ENCODE measurements at places on chromosomes 6 and 20. TPM values are rescaled to one million over a fixed set of nuclear protein-coding genes. Genes with fewer than 3 reads are reported as not detected.

GRCh38 chr20:3766422-3767109, 987 bp downstream of the ADISSP start:
- DNase-seq: no peak
- H3K27me3 ChIP-seq: peaks cover 16% of the 10 kb centered on the region
- H3K36me3 ChIP-seq: no peaks in the 10 kb centered on the region
- H3K4me1 ChIP-seq: peaks cover 8% of the 10 kb centered on the region
- no peak overlapping the region for H3K27ac ChIP-seq

DNA sequence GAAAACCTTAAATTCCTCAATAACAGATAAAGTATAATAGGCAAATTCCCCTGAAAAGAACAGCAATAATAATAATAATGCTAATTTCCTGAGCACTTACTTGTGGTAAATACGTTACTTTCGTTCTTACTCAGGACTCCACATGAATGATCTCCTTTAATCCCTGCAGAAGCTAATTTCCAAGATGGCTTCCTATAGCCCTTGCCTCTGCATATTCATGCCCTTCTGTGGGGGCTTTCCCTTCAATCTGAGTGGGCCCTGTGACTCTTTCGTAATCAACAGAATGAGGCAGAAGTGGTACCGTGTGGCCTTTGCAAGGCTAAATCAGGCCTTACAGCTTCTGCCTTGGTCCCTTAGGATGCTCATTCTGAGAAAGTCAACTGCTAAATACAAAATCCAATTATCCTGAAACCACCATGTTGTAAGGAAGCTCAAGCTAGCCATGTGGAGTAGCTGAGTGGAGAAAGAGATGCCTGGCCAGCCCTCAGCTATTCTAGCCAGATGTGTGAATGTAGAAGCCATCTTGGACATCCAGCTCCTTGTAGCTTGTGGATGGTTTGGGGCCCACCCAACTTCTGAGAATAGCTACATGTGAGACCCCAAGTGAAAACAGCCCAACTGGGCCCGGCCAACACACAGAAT, 50.5 kb downstream of the MCUR1 start:
- no peak overlapping the region for H3K27ac ChIP-seq
- peaks cover 10% of the 10 kb centered on the region for H3K4me1 ChIP-seq

DNA sequence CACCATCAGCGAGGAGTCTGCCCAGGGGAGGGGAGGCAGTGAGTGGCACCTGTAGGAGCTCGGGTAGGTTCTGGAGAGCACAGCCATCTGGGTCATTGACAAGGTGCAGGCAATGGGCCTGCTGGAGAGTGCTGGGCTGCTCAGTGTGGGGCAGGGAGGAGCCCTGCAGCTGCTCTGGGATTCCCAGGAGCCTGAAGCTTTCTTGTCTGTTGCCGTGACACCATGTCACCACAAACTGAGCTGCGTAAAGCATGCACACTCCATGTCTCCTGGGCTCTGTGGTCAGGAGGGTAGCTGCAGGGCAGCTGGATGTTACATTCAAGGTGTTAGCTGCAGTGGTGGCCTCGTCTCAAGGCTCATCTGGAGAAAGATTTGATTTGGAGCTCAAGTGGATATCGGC, 4.5 kb upstream of the SLC22A1 start:
- H3K4me3 ChIP-seq: no peak overlapping the region
- no peak for DNase-seq
- H3K27me3 ChIP-seq: no peaks in the 10 kb centered on the region
- H3K36me3 ChIP-seq: peaks cover 27% of the 10 kb centered on the region
- peaks cover 8% of the 10 kb centered on the region for H3K4me1 ChIP-seq

GRCh38 chr6:80134065-80134464, 27.6 kb downstream of the BCKDHB start:
- H3K4me3 ChIP-seq: no peak overlapping the region
- peaks cover 25% of the 10 kb centered on the region for H3K36me3 ChIP-seq
- DNase-seq: no peak

C6orf15 gene
- total RNA-seq: not detected

DNA sequence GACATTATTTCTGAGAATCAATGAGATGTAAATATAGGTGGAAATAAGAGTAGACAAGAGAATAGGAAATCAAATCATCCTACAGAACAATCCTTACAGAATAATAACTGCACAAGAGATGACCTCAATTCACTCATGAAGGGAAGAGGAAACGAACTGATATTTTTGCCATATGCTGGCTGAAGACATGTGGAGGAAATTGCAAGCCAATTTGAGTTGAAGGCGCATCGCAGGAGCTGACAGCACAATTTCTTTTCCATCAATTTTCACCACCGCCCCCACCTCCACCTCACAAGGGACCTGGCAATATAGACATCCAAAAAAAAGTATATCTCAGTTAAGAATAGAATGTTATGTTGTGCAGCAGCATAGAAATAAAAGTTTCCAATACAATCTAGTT, 20.3 kb downstream of the CITED2 start:
- H3K36me3 ChIP-seq: no peaks in the 10 kb centered on the region
- H3K4me3 ChIP-seq: no peak overlapping the region
- peaks cover 8% of the 10 kb centered on the region for H3K4me1 ChIP-seq
- no peak for DNase-seq
- H3K27me3 ChIP-seq: no peaks in the 10 kb centered on the region
- H3K27ac ChIP-seq: no peak overlapping the region

DNA sequence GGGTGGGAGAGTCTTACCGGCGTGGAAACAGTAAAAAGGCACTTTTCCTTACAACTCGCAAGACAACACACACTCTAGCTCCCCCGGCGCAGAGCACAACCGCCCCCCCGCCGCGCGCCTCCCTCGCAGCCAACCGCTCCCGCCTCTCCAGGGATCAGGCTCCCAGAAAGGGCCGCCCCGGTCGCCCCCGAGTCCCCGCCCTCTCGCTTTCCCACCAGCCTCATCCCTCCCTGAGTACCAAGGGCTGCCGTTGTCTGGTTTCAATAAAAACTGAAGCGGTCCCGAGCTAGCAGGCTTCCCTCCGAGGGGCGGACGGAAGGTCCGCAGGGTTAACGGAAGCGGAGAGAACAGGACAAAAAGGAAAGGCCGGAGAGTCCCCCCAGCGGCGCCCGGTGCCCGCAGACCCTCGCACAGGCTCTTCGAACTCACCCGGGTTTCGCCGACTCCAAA, 804 bp downstream of the ELOVL5 start:
- H3K27ac ChIP-seq: peak overlapping the region; percentile 92
- peak; percentile 42 for DNase-seq
- peak overlapping the region; percentile 87 for H3K4me3 ChIP-seq
- H3K36me3 ChIP-seq: peaks cover 3% of the 10 kb centered on the region
- H3K4me1 ChIP-seq: peaks cover 12% of the 10 kb centered on the region

GRCh38 chr6:167750956-167751358, 75.8 kb upstream of the AFDN start:
- no peaks in the 10 kb centered on the region for H3K27me3 ChIP-seq
- peak; percentile 56 for DNase-seq
- peak overlapping the region; percentile 94 for H3K27ac ChIP-seq
- no peak overlapping the region for H3K4me3 ChIP-seq
- peaks cover 2% of the 10 kb centered on the region for H3K36me3 ChIP-seq
- H3K4me1 ChIP-seq: peaks cover 46% of the 10 kb centered on the region

- no peaks in the 10 kb centered on the region for H3K27me3 ChIP-seq
- no peaks in the 10 kb centered on the region for H3K36me3 ChIP-seq
- peaks cover 4% of the 10 kb centered on the region for H3K4me1 ChIP-seq
These were observed 14.8 kb downstream of the PMEPA1 start for GRCh38 chr20:57695012-57695411.

ELMO2 gene
- total RNA-seq: 79.6 TPM

GRCh38 chr20:35663516-35664465, 909 bp downstream of the CPNE1 start:
- H3K27me3 ChIP-seq: no peaks in the 10 kb centered on the region
- H3K4me3 ChIP-seq: peak overlapping the region; percentile 96
- peak overlapping the region; percentile 99 for H3K27ac ChIP-seq
- peak; percentile 10 for DNase-seq
- peaks cover under 1% of the 10 kb centered on the region for H3K36me3 ChIP-seq

DNA sequence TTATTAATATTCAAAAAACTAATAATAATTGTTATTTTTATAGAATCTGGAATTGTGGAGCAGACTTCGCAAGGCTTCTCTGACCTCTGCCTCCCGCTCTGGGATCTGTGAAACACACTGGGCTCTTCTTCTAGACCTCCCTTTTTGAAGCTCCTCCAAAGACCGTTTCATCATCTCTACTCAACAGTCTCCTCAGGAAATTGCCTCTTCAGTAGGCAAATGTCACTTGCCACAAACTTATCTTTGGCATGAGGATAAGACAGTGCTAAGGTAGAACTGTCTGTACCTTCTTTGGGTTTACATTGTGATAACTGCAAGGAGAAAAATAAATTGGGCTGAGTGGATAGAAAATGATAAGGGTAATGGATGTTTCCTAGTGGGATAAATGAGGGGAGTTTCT, 2.3 kb upstream of the MAS1L start:
- H3K4me3 ChIP-seq: no peak overlapping the region
- no peak overlapping the region for H3K27ac ChIP-seq
- no peak for DNase-seq
- no peaks in the 10 kb centered on the region for H3K36me3 ChIP-seq
- no peaks in the 10 kb centered on the region for H3K4me1 ChIP-seq
- peaks cover 10% of the 10 kb centered on the region for H3K27me3 ChIP-seq

CCR6 gene
- total RNA-seq: not detected

CST5 gene
- not detected for total RNA-seq

DNA sequence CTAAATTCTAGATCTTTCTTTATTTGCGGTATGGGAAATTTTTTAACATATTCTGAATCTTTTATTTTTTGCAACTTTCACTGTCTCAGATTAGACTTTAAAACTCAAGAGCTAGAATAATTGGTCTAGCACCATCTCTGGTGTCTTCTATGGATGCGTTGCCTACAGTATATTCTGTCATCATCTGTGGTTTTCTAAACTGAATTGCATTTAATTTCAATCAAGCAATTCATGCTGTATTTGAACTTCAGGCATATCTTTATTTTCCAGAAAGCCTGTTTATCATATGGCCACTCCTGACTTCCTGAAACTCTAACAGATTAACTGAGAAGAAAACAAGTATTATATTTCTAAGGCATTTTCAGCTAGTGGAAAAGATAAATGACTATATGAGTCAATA, 281.6 kb downstream of the PLCB1 start:
- peaks cover 11% of the 10 kb centered on the region for H3K4me1 ChIP-seq
- no peak overlapping the region for H3K4me3 ChIP-seq
- H3K27me3 ChIP-seq: no peaks in the 10 kb centered on the region
- no peaks in the 10 kb centered on the region for H3K36me3 ChIP-seq
- H3K27ac ChIP-seq: no peak overlapping the region

DNA sequence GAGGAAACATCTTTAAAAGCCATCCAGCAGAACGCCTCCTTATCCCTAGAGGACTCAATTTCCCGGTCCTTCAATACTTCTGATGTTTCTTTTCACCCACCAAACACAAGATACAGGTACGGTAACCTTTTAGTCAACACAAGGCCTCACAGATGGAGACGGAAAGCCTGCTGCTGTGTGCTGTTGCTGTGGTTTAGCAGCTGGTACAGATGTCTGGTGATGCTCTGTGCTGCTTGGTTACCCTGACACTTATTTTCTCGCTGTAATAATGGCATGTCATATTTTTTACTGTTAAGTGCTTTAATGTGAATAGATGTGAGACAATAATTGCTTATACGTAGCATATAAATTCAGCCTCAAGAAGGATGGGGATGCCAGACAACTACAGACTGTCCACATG, 25.3 kb downstream of the GMDS start:
- H3K36me3 ChIP-seq: no peaks in the 10 kb centered on the region
- no peak overlapping the region for H3K4me3 ChIP-seq
- peak overlapping the region; percentile 18 for H3K27ac ChIP-seq
- no peaks in the 10 kb centered on the region for H3K27me3 ChIP-seq
- H3K4me1 ChIP-seq: peaks cover 12% of the 10 kb centered on the region

- no peaks in the 10 kb centered on the region for H3K36me3 ChIP-seq
- H3K4me3 ChIP-seq: no peak overlapping the region
- H3K27ac ChIP-seq: peak overlapping the region; percentile 33
- H3K27me3 ChIP-seq: peaks cover 29% of the 10 kb centered on the region
- H3K4me1 ChIP-seq: no peaks in the 10 kb centered on the region
These were observed 267.1 kb downstream of the ERMARD start for GRCh38 chr6:170018422-170018935.

DNA sequence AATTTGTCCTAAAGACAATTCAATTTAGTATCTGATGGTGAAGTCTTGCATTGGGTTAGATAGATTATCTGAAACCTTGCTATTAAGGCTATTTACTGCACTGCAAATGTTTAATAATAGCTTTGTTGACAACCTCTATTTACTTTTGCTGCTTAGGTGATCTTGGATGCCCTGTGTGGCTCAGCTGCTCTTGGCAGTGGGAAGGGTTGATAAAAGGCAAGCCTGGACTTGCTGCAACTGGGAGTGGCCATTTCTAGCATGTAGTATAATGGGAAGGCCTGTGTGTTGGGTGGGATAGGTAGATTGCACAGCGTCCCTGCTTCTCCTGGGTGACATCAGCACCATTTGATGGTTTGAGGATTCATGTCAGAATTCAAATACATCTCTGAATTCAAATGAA, 49.1 kb downstream of the ARMC2 start:
- H3K4me3 ChIP-seq: no peak overlapping the region
- H3K27me3 ChIP-seq: peaks cover 54% of the 10 kb centered on the region
- H3K4me1 ChIP-seq: peaks cover 3% of the 10 kb centered on the region

LRRC1 gene
- total RNA-seq: 36.2 TPM

DNA sequence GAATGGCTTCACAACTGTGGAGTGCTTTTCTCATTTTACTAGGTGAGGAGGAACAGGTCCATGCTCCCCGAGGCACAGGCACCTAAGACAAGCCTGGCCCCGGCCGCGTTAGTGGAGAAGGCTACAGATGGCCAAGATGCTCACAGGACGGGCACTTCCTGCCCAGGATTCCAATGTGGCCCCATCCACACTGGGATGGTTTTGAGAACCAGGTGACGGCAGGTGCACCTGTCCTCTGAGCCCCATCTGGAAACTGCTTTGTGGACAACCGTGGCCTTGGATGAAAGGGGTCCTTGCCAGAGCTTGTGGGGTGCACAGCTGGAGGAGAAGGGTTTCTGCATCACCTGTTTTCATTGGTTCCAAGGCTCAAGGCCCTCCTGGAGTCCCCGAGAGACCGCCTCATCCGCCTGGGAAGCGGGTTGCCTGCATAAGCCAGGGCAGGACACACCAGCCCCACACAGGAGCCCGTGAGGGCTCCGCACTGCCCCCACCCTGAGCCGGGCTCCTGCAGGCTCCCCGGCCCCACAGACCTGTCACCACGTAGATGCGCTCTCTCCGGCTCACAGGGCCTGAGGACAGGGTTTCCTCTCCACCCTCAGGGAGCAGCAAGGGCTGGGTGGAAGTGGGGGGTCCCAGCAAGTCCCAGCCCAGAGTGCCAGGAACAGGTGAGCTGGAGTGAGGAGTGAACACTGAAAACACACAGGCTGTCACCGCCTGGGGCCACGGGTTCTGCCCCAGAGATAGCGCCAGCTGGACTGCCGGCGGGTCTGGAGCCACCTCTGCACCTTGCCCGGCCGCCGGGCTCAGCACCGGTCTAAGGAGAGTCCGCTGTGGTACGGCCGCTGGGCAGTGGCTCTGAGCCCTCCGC, 18.3 kb downstream of the NTSR1 start:
- no peak overlapping the region for H3K27ac ChIP-seq
- H3K4me1 ChIP-seq: no peaks in the 10 kb centered on the region
- no peak for DNase-seq
- no peak overlapping the region for H3K4me3 ChIP-seq
- H3K36me3 ChIP-seq: no peaks in the 10 kb centered on the region
